Forelimb muscle (tissue), 1 donor: ENCODE measurements at places on chromosomes 6 and 20. TPM values are rescaled to one million over a fixed set of nuclear protein-coding genes. Genes with fewer than 3 reads are reported as not detected.

GRCh38 chr6:24831771-24832716, 33.3 kb upstream of the ARMH2 start:
- DNase-seq: no peak

GRCh38 chr20:24109537-24109936, 121.0 kb upstream of the GGTLC1 start:
- no peak for DNase-seq

ENTPD6 gene
- polyA plus RNA-seq: 36.0 TPM

DNA sequence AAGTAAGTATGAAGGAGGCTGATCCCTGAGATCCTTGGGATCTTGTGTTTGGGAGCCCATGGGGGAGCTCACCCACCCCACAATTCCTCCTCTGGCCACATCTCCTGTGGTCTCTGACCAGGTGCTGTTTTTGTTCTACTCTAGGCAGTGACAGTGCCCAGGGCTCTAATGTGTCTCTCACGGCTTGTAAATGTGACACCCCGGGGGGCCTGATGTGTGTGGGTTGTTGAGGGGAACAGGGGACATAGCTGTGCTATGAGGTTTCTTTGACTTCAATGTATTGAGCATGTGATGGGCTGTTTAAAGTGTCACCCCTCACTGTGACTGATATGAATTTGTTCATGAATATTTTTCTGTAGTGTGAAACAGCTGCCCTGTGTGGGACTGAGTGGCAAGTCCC, 2.8 kb downstream of the HLA-G start:
- DNase-seq: no peak

FUT9 gene
- polyA plus RNA-seq: 0.16 TPM

DNA sequence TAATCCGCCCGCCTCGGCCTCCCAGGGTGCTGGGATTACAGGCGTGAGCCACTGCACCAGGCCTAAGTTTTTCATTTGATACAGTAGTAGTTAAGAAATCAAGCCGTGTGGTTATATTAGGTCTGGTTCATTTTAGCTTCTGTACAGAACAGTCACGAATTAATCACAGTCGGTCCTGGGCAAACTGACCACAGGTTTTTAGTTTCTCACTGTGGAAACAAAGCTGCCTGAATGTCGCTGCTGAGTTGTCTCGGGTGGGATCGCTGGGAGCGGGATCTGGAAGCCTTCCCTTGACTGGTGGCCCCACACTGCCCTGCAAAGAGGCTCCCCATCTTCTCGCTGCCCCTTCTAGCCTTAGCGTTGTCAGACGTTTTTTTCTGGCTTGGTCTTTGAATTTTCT, 18.6 kb downstream of the UCKL1 start:
- DNase-seq: no peak

GRCh38 chr20:63047946-63048345, 41.2 kb upstream of the BHLHE23 start:
- DNase-seq: no peak

DNA sequence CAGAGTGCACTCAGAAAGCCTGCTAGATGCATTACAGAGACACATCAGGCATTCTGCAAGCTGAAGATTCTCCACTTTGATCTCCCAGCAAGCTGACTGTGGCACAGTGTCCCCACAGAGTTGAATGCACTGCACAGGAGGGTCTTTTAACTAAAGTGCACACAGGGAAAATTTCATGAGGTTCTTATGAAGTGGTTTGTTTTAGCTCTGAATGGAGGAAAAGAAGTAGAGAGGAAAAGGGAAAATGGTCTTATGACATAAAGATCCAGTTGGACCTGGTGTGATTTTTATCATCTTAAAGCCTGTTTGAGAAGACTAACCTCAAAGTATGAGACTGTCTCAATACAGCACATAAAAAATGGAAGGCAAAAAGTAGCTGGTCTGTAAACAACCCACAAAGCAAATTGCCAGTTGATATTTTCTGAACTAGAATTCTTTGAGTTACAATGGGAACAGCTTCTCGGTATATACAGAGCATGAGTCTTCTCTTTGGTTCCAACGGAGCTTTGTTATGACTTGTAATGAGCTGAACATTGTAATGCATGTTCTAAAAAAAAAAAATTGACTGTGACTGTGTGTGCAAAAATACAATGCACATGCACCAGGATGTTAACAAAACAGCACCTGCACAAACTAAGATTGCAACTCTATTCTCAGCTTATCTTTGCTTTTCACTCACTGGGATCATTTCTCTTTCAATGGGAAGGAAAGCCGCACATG, 383.0 kb upstream of the ID4 start:
- no peak for DNase-seq

GRCh38 chr6:169692516-169692915, 9.3 kb downstream of the WDR27 start:
- no peak for DNase-seq

PTPRK gene
- polyA plus RNA-seq: 15.6 TPM

DNA sequence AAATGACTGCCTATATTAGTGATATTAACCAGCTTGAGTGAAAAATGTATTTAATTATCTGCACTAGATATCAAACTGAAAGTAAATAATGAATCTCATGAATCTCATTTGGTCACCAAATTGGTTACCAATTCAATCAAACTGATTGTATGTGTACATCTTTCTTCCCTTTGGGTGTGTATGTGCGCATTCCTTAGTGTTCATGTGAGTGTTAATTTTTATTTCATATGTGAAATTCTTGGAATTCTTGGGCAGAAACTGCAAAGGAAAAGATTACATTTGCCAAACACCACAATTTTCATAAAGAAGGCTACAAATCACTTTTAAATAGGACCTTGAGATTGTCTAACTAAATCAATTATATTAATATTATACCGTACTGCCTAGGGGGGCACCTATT, 648.4 kb upstream of the MARCKS start:
- DNase-seq: no peak
